ENCODE measurements at places on chromosomes 7 and 10.

DNA sequence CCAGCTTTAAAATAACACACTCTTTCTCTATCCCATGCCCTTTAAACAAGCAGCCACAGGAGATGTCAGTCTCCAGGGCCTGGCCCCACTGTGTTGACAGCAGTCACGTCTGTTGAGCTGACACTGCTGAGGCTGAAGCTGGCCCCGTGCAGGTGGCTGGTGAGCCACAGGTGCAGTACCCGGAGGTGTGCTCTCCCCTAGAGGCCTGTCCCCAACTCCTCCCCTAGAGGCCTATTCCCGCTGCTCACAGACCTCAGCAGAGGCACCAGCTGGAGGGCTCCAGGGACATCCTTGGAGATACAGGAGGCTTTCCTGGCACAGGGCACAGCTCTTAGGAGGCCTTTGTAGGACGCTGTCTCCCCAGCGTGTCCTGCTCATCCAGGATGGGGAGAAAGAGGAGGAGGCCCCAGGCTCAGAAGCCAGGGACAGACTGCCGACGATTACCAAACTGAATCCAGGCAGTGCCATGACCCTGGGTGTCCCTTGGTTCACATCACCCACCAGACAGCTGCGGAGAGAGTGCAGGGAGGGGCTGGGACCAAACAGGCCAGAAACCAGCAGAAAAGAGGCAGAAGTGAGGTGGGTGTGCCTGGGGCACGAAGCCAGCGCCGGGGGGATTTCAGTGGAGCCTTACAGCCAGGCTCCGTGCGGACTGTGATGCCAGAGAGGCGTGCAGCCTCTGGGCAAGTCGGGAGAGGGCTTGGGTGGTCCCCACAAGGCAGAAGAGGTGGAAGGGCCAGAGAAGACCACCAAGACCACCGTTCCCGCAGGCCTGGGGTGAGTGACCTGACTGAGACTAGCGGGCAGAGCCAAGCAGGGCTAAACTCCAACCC lies 18.5 kb upstream of the TTYH3 start:
- DNase-seq: no peak

DNA sequence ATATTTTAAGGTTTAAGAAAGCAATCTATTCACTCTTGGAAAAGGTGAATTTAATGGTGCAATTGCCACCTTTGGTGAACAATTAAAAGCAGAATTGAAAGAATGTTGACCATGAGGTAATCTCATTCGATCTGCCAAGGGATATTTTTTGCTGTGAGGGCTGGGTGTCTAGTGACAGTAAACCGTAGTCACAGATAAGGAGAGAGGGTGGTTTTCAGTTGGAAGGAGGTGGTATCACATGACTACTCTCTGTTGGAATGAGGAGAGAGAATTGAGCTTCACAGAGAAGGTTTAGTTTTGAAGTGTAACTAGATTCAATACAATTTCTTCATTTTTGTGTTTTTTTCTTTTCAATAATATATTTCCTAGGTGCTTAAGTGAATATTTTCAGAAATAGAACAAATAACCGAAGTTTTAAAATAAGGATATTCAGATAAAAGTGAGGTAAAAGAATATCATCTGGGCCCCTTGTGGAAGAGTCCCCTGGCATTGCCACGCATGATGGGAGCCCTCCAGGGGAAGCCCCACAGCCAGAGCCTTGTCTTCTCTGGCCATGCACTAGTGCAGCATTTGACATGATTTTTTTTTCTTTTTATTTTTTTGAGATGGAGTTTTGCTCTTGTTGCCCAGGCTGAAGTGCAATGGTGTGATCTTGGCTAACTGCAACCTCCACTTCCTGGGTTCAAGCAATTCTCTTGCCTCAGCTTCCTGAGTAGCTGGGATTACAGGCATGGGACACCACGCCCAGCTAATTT lies 73.4 kb downstream of the GPR141 start:
- no peak for DNase-seq

- DNase-seq: peak; percentile 80
These were observed 43.5 kb downstream of the TLL2 start for GRCh38 chr10:96470116-96470743.

DNA sequence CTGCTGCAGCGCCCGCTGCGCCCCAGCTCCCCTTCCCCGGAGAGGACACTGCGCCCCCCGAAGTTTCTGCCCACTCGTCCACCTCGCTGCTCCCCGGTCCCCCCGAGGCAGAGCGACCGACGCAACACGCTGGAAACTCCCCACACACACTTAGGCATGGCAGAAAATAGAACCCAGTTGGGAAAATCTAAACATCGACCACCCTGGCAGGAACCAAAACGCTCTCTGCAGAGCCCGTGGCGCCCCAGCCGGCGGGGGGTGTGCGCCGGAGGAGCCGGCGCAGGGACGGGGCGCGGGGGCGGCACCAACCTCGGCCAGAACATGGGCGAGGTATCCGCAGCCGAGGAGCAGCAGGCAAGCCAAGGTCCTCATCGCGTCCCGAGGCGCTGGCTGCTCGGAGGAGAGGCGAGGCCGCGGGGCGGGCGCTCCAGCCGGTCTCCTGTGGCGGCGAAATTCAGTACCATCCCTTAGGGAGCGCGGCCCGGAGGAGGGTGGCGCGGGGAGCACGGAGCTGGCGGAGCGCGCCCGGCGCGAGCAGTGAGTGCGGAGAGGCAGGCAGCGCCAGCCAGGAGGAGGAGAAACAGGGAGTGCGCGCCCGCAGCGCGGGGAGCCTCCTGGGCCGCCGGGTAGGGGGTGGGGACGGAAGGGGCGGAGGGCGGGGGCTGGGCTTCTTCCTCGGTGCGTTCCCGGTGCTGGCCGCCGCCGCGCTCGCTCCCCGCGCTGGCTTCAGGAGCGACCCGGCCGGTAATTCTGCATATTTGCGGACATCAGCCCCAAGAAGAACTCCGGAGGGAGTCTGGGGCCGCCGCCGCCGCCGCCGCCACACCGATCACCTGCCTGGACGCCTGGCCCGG lies 789 bp downstream of the PDGFA start:
- DNase-seq: peak; percentile 92

DNA sequence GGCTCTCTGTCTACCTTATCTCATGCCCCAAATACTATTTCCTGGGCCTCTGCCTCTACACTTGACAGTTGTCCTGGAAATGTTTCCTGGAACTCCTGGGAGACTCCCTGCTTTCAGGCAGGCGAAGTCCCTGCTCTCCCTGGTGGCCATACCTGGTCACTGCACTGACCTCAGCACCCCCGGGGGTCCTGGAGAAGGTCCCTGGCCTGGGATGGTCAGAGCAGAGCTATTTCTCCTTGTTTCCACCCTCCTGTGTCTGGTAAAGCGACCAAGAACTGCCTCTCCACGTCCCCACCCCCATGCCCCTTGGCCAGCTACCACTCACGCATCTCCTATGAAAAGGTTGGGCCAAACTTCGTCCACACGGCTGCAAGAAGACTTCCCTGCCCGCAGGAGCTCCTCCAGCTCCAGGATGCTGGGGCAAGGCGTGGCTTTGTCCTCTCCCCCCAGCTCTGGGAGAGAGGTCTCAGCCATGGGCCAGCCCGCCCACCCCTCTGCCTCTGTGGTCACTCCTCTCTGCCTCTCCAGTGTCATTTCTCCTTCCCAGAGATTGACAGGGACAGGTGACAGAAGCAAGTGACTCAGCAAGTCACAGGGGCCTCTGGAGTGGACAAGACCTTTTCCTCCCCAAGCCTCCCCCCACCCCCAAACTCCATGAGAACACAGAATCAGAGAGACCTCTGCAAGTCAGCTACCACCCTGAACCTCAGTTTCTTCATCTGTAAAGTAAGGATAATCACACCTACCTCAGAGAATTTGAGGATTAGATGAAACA lies 2.6 kb upstream of the SAMD8 start:
- DNase-seq: peak; percentile 90

DNA sequence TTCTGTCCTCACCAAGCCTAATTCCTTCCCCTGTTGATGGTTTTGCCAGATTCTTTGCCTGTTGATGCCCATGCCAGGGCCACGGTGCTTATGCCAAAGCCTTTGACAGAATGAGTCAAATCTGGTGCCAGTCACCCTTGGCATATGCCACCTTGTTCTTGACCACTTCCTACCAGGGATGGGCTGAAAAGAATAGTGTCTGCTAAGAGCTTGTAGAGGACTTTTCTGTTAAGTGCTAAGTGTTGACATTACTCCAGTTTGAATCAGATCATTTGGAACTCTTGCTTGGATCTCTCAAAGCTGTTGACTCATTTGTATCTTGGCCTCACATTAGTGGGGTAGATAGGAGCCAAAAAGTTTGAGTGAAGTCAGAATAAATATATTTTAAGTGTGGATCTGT lies 661.2 kb downstream of the AUTS2 start:
- DNase-seq: no peak

GRCh38 chr10:77776487-77776886 lies 138.9 kb upstream of the KCNMA1 start:
- no peak for DNase-seq

DNA sequence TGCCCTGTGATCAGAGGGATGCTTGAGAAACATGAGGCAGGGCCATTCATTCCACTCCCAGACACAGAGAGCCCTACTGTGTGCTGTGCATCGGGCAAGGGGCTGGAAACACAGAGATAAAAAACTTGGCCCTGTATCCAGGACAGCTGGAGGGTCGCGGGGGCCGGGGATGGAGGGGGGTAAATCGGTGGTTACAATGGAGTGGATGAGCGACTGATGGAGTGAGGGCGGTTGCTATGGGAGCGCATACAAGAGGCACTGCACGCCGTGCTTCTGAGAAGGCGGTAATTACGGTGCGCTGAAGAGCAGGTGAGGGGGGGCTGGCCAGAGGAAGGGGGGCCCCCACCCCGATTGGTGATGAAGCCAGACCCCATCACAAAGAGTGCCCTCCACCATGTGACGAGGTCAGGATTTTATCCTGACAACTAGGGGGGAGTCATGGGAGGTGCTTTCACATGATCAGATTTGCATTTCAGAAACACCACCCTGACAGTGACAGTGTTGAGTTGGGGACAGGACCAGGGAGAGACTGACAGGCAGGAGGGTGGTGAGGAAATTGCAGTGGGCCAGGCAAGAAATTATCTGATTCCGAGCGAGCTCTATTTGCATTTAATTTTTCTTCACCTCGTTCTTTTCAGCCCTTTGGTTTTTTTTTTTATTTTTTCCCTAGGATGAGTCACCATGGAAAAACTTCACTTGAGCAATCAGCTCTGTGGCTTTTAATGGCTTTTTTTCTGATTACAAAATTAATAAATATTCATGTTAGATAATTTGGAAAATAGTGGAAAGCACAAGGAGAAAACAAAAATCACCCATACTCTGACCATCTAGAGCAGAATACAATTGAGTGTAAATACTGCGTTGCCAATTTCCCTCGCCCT lies 7.8 kb downstream of the CPA5 start:
- DNase-seq: no peak

- DNase-seq: no peak
These were observed 59.2 kb downstream of the RNLS start for GRCh38 chr10:88523739-88524400.

- DNase-seq: no peak
These were observed 113.6 kb upstream of the BTBD16 start for GRCh38 chr10:122157451-122157850.
